ENCODE measurements at places on chromosomes 11 and 22.
A peak's percentile ranks its signal among the peaks of the same experiment; 100 is the strongest.

DNA sequence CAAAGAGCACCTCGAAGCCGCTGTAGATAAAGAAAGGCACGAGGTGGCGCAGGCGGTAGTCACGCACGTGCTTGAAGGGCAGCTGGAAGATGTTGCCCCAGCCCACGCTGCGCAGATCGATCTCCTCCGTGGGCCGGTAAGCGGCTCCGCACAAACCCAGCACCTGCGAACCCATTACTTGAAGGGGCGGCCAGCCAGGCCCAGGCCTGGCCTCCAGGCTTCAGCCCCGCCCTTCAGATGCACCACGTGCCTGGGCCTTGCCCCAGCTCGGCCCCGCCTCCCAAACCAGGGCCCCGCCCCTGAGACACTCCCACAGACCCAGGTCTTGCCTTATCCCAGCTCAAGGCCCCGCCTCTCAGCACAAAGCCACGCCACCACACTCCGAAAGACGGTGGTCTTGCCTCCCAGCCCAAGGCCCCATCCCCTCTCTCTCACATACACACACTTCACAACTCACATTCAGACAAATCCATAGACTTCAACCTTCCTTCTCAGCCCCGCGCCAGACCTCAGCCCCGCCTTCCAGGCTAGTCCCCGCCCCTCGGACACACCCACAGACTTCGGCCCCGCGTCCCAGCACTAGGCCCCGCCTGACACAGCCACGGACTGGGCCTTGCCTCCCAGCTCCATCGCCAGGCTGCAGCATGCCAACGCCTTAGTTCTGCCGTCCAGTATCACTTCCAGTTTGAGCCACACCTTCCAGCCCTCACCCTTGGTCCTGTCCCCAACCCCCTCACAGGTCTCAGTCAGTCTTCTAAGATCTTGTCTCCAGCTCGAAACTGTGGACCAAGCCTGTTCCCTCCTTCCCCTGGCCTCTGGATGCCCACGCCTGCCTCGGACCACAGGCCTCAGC lies 7.0 kb downstream of the UNC93B1 start:
- no peak for DNase-seq

DNA sequence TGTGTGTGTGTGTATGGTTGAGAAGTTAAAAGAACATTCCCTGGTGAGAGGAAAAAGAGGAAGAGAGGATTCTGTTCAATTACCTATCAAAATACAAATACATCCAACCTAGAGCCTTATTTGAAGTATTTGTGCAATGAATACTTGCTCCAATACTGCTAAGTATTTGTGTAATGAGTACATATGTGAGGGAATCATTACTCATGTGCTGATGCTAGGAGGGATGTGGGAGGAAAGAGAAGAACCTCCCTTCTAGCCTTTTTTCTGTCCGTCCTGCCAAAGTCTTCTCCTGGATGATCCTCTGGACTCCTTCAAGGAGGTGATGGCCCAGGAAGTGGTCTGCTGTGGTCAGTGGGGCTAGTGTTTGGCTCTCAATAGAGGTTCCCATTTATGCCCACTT lies 36.0 kb upstream of the ACCSL start:
- no peak for DNase-seq

DNA sequence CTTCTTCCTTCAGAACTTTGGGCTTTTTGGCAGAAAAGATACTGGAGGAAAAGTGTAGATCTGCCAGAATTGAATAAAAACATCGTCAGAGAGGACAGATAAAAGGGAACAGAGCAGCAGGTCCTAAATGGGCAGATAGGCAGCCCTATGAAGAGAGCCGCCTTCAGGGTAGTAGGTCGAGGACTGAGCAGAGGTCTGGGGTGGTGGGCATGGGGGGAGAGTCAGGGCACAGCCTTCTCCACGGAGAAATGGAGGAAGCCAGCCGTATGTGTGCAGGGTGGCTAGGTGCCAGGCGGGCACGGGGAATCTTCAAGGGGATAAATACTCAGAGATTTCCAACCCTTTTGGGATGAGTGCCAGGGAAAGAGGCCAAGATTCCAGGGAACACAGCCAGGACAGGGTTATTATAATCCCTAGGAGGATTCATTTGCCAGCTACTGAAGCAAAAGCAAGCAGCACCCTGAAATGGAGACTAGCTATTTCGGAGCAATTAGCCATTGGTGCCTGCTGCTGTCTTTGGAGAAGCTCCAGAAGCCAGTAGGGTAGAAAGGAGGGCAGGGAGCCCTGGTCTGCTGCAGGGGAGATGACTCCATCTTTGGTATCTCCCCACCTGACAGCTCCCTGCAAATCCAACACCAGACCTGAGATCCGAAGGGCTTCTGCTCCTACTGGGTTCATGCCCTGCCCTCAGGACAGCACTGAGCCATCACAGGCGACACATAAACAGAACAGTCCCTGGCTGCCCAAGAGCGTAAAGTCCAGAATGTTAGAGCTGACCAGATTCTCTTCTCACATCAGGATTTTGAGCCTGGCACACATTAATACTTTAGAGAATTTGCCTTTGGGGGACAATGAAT lies 174.5 kb upstream of the NTM start:
- DNase-seq, result peak; percentile 42

DNA sequence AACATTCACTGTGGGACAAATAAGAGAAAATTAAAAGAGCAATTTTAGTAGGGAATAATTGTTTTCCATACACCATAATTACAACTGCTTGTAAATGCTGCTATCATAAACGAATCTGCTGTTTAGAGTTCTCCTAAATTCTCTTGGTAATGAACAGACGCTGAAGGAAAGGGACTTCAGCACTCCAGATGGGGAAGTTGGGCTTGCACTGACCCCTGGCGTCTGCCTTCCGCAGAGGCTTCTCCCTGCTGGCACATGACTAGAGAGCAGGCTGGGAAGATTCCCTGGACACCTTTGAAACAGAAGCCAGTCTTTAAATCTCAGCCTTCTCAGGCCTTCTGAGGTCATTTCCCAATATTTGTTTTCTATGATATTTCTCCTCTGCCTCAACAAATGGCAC lies 84.1 kb downstream of the NXPE2 start:
- peak; percentile 31 for DNase-seq

DNA sequence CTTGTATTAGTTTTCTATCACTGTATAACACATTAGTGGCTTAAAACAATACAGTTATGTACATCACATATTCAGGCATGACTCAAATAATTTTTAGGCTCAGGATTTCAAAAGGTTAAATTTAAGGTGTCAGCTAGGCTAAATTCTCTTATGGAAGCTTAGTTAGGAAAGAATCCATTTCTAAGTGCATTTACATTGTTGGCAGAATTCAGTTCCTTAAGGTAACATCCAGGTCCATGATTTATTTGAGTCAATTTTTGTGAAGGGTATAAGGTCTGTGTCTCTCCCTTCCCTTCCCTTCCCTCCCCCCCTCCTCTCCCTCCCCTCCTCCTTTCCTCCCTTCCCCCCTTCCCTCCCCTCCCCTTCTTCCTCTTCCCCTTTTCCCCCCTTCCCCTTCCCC lies 399.0 kb upstream of the CNTN5 start:
- no peak for DNase-seq

- DNase-seq, result peak; percentile 84
These were observed 21.3 kb downstream of the LAYN start for GRCh38 chr11:111561791-111562325.

DNA sequence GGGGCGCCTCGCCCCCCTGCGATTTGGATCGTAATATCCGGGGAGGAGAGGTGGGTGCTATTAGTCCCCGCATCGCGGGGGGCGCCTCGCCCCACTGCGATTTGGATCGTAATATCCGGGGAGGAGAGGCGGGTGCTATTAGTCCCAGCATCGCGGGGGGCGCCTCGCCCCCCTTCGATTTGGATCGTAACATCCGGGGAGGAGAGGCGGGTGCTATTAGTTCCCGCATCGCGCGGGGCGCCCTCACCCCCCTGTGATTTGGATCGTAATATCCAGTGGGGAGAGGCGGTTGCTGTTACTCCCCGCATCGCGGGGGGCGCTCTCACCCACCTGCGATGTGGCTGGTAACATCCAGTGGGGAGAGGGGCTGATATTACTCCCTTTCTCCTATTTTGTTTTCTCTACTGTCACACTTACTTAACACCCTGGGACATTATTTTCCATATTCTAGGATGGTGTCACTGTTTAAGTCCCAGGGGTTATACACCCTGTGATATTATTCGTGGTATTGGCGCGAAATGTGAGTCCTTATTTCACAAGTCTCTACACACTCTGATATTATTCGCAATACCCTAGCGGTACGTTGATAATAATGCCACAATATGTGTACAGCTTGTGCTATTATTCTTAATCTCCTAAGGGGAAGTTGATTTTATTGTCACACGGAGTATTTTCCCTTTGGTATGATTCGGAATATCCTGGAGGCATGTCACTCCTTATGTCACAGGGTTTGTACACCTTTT lies 57.8 kb upstream of the ALDH3B2 start:
- no peak for DNase-seq

GRCh38 chr22:47233316-47234243 lies 471.1 kb downstream of the TBC1D22A start:
- DNase-seq, result no peak

Measured in fibroblast of skin of left quadriceps (primary cell).